ENCODE measurements at places on chromosomes 13 and 19.

GRCh38 chr13:75486146-75487062, 4.4 kb upstream of the TBC1D4 start:
- DNase-seq: peak; percentile 23

DNA sequence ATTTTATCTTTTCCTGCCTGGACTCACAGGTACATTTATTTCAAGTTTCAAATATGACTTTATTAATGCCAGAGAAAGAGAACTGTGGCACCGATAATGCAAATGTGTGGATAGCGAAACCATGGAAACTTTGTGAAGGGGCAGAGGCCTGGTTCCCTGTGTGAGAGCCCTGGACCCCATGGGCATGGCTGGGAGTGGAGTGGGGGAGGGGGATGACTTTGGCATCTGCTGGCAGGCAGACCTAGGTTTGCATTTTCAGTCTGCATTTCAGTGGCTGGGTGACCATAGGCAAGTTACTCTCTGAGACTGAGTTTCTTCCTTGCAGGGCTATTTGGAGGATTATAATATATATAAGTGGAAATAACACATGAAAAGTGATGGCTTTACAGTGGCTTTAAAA, 163.8 kb upstream of the TMTC4 start:
- DNase-seq: no peak

DNA sequence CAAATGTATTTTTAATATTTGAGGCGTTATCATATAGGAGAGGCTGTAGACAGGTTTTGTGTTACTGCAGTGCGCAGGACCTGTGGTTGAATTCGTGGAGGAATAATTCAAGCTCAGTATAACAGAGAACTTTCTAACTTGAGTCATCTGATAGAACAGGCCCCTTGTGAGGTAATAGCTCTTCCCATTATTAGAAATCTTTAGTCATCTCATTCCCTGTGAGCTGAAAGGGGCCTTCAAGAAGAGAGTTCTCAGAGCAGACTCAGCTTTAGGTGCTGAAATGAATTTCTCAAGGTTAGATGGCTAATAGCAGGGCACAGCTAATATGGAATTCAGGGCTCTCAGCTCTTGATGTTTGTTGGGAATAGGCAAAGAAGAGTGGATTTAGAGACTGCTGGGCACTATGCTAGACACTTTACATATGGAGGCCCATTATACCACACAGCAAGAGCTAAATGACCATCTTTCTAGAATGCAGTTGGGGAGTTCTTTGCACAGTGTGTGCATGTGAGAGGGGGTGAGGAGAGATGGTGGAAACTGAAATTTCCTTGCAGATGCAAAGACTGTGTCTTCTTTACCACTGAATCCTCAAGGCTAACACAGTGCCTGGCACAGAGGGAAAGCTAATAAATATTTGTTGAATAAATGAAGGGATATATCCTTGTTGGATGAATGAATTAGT, 89.5 kb downstream of the DGKH start:
- peak; percentile 68 for DNase-seq

DNA sequence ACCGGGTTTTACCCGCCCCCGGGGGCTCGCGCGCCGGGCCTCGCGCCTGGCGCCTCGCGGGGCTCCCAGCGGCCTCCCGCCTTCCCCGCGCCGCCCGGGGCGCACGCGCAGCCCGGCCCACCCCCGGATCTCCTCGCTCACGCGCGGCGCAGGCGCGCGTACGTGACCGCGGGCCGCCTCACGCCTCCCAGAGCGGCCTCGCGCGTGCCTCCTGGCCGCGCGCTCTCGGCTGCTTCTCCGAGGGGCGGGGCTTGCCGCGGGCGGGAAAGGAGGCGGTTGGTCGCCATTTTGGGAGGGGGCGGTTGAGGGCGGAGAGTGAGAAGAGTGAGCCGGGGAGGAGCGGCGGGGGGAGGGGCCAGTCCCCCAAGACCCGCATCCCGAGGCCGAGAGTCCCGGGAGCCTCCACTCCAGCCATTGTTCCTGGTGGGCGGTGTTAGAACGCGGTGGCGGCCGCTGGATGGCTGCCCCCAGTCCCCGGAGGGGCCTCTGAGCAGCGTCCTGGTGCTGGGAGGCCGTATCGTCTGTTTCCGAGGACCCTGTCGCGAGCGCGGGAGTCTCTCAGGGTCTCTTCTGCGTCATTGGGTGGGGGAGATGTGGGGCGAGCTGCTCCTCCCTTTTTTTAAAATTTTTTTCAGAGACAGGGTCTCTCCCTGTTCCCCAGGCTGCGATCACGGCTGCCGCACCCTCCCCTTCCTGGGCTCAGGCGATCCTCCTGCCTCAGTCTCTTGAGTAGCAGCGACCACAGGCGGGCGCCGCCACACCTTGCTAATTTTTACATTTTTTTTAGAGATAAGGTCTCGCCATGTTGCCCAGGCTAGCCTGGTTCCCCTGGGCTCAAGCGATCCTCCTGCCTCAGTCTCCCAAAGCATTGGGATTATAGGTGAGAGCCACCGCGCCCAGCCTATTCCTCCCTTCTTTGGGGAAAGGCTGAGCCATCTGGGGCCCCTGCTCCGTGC, at the start of gene ZNF541:
ZNF541 (minus strand) TSS at position 78 of the 956 bp plus-strand sequence. CDS start 17,292 bp downstream, outside the sequence.
- DNase-seq: no peak

Measured in ELR (cell line).